ENCODE measurements at places on chromosomes 7 and 10.

GRCh38 chr7:11551470-11551869, 280.5 kb downstream of the THSD7A start:
- no peak for DNase-seq

GRCh38 chr7:143958781-143959180, 4.1 kb downstream of the OR2F1 start:
- DNase-seq = no peak

DNA sequence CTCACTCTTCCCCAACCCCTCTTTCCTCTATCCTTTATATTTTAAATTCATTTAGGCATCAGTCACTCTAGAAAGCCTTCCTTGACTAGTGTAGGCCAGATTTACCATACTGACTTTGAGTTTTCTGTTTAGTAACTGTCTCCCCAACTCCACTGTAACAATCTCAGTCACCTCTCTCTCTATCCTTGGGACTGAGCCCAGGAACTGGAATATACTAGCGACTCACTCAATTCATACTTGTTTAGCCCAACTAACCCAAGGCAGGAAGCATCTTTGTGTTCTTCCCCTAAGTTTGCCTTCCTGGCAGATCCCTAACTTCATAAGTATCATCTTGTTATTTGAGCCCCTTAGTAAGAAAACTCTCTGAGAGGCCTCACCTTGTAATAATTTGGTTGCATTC, 19.1 kb downstream of the PLCE1 start:
- no peak for DNase-seq

DNA sequence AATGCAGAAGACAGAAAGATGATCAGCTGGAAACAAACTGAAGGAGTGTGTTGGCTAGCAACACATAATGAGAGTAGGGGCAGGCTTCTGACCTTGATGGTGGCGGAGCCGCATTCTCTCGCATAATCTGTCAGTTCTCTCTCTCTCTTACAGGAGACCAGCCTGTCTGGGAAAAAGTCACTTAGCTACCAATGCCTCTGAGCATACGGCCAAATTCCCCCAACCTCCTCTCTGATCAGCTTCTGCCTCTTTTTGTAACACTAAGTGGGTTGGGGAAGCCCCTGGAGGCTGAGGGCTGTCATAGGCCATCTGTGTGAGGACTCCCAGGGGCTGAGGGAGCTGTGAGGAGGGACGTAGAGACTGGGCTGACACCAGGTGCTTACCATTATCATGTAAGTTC, 104.6 kb downstream of the HIPK2 start:
- DNase-seq = no peak

DNA sequence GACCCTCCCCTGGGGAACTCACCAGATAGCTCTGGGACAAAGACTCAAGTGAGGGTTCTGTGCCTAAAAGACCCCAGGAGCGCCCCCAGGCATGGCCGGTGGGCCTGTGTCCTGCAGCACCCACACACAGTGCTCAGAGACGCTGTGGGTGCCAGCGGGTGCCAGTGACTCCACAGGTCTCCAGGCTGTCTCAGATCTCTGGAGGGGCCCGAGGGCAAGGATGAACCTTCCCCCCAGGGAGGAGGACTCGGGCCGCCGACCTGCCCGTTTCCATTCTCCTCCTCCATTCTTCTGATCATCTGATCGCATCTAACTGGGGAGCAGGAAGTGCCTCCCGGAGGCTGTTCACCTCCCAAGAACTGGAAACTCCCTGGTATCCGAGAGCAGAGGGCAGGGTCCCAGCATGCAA, 980 bp downstream of the ADAM8 start:
- no peak for DNase-seq

GRCh38 chr10:133277993-133278576, 1.4 kb upstream of the ADAM8 start:
- DNase-seq = no peak

DNA sequence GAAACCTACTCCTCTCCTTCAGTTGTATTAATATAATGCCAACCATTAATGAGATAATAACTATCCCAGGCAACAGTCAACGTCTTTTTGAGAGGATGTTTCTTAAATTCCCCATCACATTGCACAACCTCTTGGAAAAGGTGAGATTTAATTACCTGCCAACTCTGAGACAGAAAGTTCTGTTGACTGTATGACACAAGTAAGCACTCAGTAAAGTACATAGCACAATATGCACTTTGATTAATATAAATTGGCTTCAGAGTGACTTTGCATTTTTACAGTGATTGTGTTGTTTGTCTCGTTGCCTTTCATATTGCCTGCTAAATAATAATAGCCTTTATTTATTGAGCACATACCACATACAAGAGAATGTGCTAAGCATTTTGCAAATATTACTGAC, 46.7 kb downstream of the CAV1 start:
- no peak for DNase-seq

DNA sequence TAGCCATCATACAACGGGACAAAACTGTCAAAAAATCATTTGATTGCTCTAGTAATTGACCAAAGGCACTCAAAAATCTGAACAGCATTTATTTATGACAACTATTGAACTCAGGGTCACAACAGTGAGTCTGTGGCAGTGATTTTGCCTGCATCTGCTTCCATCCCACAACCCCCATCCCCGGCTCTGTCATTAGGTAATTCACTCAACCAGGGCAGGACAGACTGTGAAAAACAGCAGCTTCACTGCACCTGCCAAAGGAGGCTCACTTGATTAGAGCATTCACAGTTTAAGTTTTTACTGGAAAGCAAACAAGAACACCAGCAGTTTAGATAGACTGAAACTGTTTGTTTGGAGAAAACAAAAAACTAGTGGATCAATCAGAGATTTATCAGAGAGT, 22.2 kb downstream of the NRCAM start:
- DNase-seq = no peak

GRCh38 chr10:127720142-127720541, 16.8 kb upstream of the FOXI2 start:
- no peak for DNase-seq

GRCh38 chr10:21300551-21300950, 224.9 kb downstream of the SKIDA1 start:
- no peak for DNase-seq

DNA sequence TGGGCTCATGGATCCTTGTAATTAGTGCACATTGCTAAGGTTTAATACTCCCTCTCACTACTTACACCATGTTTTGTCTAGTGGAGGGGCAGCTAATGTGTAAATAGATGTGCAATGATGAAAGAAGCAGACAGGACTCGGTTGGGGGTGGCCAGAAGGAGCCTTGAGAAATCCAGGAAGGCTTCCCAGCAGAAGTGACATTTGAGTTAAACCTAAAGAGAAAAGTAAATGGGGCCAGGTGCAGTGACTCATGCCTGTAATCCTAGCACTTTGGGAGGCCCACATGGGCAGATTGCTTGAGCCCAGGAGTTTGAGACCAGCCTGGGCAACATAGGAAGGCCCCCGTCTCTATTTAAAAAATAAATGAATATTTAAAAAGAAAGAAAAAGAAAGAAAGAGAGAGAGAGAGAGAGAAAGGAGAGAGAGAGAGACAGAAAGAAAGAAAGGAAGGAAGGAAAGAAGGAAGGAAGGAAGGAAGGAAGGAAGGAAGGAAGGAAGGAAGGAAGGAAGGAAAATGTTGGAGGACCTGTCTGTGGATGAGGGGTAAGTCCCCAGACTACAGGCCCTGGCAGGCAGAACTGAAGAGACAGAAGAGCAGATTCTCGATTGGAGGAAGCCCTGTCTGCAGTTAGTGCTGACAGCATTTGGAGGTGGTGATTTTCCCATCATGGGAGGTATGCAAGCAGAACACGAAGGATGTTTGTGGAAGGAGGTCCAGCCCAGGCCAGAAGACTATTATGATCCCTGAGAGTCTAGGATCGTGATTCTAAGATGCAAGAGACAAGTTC, 3.6 kb downstream of the ELN start:
- DNase-seq = no peak

- DNase-seq = no peak
These were observed 125.5 kb downstream of the RNLS start for GRCh38 chr10:88457660-88458059.

DNA sequence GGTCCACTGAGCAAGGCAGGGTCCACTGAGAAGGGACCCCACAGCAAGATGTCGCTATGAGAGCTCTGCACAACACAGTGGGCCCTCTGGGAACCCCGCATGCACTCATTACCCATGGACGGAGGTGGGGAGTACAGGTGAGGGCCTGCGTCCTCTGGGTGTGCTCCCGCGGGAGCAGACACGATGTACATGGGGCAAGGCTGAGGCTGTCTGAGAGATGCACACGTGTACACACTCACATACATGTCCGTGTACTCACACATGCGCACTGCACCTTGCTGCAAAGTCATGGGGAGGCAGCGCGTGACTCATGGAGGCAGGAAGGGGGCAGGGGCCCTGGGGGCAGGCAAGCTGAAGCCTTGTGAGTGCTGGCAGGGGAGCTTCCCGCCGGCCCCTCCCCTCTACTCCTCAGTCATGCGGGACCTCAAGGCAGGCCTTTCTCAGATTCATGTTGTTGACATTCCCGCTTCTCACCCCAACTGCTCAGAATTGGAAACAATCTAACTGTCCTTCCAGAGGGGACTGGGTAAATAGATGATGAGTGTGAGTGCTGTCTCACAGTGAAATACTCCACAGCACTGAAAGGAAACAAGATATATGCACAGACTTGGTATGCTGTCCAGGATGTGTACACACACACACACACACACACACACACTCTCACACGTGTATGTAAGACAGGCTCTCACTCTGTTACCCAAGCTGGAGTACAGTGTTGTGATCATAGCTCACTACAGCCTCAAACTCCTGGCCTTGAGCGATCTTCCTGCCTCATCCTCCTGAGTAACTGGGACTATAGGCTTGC, 40.0 kb downstream of the GOLGA7B start:
- DNase-seq = no peak

- DNase-seq = no peak
These were observed 75.1 kb downstream of the ANKRD61 start for GRCh38 chr7:6106140-6106904.

DNA sequence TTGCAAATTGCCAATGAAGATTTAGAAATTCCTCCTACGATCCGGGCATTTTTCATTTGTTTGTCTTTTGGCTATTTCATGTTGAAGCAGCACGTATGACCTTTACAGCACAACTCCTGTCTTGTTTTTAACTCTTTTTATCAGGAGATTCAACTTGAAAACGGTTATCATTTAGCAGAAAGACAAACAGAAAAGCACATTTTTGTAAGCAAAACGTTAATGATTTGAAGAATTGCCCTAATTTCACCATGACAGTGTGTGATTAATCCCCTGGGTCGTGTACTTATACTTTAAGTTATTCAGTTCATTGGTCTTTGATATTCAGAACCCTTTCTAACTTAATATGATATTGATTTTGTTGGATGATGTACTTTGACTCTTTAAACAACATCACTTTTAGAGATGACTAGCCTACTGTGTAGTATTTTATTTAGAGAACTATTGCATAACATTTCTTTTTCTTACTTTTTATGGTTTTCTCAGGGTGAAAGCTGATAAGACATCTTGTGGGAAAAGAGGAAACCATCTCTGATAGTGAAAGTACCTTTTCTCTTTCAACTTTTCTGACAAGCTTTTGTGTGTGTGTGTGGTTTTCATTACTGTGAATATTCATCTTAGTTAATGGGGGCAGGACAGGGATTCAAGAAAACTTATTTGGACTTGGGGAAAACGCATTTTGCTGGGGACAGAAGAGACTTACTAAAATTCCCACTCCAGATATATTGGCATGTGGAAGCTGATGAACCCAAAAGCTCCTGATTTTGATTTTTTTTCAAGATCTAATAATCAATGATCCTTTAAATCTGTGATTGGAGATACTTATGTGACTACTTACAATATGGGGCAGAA, 8.1 kb downstream of the HHEX start:
- DNase-seq = no peak

- DNase-seq = no peak
These were observed 8.7 kb downstream of the GAD2 start for GRCh38 chr10:26225322-26225721.

DNA sequence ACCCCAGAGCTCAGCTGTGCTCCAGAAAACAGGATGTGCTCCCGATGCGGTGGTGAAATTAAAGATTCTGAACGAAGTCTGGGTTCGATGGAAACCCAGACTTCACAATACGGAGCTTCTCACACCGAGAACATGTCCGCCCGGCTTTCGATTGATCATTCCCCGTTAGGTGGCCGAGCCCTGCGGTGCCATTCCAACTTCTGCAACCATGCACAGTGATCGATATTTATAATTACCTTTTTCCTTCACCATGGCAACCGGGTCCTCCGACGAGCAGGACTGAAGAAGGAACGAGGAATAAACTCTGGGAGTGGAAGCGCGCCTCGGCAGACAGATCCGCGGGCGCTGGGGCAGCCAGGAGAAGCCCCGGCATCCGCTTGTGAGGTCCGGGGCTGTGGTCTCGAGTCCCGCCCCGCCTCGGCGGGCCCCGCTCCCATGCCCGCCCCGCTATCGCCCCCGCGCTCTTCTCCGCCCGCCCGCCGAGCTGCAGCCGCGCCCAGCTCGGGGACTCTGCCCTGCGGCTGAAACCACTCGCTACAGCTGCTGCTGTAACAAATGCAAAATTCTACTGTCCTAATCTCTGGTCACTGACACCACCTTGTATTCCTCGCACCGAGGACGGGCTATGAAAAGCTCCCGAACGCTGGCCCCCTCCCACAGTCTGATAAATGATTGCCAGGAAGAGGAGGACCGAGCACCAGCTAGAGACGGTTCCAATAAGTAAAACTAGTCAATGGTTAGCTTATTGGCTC, 26.2 kb downstream of the ABLIM1 start:
- DNase-seq = no peak

DNA sequence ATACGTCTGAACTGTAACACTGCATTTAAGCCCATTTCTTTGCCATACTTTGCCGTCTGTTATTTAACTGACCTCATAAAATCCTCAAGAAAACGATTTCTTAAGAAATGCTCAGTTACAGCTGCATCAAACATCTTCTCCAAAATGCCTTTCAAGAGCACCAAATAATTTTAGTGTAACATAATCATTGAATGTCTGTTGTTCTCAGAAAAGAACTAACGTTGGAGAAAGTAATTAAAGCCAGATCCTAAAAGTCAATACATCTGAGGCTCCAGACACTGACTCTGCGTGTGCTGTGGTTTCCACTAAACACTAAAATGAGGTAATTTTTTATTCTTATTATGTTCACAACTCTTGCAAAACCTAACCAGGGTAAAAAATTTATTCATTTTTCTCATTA, 63.7 kb upstream of the LRRC17 start:
- no peak for DNase-seq

GRCh38 chr10:51314481-51314880, 240.2 kb downstream of the PRKG1 start:
- DNase-seq = no peak

DNA sequence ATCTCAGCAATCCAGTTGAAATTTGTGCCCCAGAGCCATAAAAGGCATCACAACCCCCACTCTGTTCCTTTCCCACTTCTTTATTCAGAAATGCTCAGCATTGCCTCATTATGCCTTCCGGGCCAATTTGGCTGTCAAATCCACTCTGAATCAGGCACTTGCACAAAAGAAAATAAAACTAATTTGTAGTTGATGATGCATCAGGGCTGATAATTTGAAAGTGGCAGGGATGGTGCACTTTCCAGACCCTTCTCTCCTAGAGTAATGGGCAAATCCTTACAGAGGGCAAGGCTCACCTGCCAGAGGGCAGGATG, 147.9 kb upstream of the PDE1C start:
- no peak for DNase-seq
